ENCODE measurements at places on chromosomes 11 and 22. TPM values are rescaled to one million over a fixed set of nuclear protein-coding genes. Genes with fewer than 3 reads are reported as not detected.

Gene TEX54
- not detected for total RNA-seq

Gene SHANK3
- total RNA-seq: 6.9 TPM

Gene GRAP2
- total RNA-seq: 0.58 TPM

Gene POU2AF2
- total RNA-seq: not detected

Gene PUS3
- 12.7 TPM for total RNA-seq

Gene APOL5
- total RNA-seq: not detected

Gene OR52E8
- total RNA-seq: not detected

Gene NNMT
- total RNA-seq: 2.4 TPM

DNA sequence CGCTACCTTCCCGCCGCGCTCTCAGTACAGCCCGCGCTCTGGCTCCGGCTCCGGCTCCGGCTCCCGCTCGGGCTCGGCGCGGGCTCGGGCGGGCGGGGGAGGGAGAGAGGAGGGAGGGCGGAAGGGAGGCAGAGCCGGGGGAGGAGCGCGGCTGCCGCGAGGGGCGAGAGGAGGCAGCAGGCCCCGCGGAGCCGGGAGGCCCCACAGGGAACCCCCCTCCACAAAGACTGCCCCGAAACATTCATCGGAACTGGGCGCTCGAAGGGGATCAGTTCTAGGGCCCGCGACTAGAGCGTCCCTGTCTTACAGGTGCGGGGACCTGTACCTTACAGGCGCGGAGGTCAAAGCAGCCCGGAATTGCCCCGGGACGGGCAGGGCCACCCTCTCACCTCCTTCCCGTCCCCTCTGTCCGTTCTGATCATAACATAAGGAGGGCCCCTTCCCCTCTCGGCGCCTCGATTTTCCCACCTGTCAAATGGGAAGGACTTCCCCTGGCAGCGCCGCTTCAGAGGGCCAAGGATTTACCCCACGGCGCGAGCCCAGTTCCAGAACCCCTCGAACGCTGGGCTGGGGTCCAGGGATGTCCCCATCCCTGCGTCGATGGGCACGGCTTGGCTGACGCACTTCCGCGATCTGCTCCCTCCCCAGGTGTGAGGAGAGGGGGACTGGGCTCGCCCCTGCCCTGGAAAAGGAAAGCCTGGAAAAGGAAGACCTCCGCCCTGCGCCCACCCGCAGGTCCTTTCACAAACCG is at the start of gene SHISA8:
Gene SHISA8 (minus strand): TSS at position 40 of the 751 bp plus-strand sequence. CDS start 407 bp downstream, outside the sequence.
- H3K36me3 ChIP-seq: no peaks in the 10 kb centered on the region
- peak within 1 kb of the TSS; percentile 41 for H3K4me3 ChIP-seq
- no peak within 1 kb of the TSS for H3K27ac ChIP-seq
- peaks cover 1% of the 10 kb centered on the region for H3K4me1 ChIP-seq
- H3K27me3 ChIP-seq: peaks cover 67% of the 10 kb centered on the region

DNA sequence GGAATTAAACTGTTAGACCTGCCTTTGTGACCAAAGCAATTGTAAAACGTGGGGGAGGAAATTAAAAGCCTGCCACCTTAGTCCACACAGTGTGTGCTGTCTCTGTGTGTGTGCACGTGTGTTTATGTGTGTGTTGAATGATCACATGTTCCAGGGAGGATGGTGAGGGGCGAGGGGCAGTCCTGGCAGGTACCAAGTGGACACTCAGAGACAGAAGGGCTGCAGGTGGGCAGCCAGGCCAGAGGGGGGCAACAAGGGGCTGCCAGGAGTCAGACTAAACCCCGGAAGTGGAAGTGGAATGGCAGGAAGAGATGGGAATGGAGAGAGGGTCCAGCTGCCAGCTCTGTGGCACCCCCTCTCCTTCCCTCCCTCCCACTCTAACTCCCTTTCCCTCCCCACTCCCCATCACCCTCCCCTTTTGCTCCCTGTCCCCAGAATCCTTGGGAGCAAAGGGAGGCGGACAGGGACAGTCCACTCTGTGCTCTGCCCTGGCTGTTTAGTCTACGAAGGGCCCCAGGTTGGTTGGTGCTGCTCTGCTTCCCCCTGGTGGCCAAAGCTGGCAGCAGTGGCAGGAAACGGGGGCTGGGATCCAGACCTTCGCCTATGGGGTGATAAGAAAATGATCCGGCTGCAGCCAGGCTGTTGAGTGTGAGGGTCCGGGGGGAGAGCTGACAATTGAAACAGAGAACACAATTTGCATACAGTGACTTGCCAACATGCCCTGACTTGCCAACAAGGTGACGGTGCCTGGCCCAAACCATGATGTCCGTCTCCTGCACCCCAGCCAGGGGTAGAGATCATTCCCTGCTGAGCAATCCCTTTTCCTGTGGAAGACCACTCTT is 24.4 kb downstream of the P2RY2 start:
- peaks cover 2% of the 10 kb centered on the region for H3K4me1 ChIP-seq
- H3K36me3 ChIP-seq: no peaks in the 10 kb centered on the region
- H3K4me3 ChIP-seq: peak overlapping the region; percentile 66
- DNase-seq: peak; percentile 80

GRCh38 chr11:112506852-112507251 is 246.2 kb upstream of the PLET1 start:
- no peak overlapping the region for H3K27ac ChIP-seq
- H3K4me1 ChIP-seq: no peaks in the 10 kb centered on the region
- no peak for DNase-seq
- H3K4me3 ChIP-seq: no peak overlapping the region
- H3K36me3 ChIP-seq: no peaks in the 10 kb centered on the region
- no peaks in the 10 kb centered on the region for H3K27me3 ChIP-seq

DNA sequence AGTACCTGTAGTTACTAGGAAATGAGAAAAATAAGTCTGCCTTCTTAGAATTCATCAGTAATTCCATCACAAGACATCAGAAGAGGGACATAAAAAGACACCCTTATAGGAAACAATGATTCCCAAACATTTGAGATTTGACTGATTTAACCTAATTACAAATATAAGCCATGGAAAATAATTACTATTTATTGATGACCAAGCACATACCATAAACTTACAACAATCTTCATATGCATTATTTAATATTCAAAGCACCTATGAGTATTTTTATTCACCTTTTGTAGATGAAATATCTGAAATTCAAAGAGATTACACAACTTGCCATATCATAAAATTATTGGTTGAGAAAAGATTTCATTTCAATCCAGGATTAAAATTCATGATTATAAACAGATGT is 14.6 kb upstream of the OR52D1 start:
- H3K27me3 ChIP-seq: no peaks in the 10 kb centered on the region
- no peaks in the 10 kb centered on the region for H3K4me1 ChIP-seq
- H3K27ac ChIP-seq: no peak overlapping the region
- no peaks in the 10 kb centered on the region for H3K36me3 ChIP-seq
- DNase-seq: no peak

DNA sequence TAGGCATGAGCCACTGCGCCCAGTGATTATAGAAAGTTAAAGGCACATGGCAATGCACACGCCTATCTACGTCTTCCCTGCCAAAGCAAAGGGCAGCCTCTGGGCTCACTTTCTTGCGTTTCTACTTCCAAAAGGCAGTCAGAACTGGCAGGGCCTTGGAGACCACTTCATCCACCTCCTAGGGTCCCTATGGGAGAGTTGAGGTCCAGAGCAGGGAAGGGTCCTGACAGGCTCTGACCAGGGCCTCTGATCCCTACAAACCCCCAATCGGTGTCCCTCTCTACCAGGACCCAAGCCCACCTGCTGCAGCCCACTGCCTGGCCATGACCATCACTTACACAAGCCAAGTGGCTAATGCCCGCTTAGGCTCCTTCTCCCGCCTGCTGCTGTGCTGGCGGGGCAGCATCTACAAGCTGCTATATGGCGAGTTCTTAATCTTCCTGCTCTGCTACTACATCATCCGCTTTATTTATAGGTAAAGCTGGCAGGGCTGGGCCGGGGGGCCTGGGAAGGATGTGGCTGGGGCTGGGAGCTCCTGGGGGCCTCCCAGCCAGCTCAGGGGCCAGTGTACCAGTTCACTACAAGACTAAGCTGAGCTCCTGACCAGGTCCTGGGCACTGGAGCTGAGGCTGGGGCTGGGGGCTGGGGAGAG is 1.5 kb downstream of the BEST1 start:
- H3K4me1 ChIP-seq: no peaks in the 10 kb centered on the region
- no peak overlapping the region for H3K27ac ChIP-seq
- DNase-seq: no peak
- H3K27me3 ChIP-seq: peaks cover 27% of the 10 kb centered on the region
